ENCODE measurements at places on chromosomes 5 and 9. TPM values are rescaled to one million over a fixed set of nuclear protein-coding genes. Genes with fewer than 3 reads are reported as not detected.
A peak's percentile ranks its signal among the peaks of the same experiment; 100 is the strongest.

GRCh38 chr5:33300209-33300742 lies 140.5 kb upstream of the TARS1 start:
- no peak for DNase-seq

DNA sequence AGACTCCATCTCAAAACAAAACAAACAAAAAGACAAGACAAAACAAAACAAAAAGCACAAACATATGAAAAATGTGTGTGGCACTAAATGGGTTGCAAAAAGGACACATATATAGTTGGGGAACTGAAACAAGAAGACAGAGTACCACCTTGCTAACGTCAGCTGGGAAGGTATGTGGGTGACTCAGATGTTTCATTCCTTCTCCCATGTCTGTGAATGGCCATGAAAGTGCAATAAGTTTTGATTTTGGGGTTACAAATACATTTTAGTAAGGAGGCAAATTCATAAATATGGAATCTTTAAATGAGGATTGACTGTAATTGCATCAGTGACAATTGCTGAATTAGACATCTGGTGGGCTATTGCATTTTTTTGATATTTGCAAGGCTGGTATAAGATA lies 81.6 kb upstream of the KLF4 start:
- DNase-seq, result peak; percentile 18

UAP1L1 gene
- 12.9 TPM for total RNA-seq

GRCh38 chr5:17088051-17088450 lies 129.4 kb upstream of the BASP1 start:
- DNase-seq, result no peak

DNA sequence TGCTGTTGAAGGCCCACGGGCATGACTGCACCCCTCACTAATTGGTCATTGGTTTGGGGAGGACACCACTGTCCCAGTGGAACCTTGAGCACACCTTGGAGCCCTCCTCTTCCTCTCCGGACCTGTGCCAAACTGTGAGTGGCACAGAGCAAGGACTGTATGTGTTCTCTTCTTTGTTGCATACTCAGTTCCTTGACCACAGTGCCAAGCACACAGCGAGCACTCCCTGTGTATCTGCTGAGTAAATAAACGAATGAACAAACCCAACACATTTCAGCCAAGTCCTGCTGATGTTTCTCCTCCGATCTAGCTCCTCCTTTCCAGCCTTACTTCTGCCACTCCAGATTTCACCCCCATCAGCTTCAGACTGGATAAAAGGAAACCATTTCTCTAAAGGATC lies 2.7 kb upstream of the TRIM52 start:
- DNase-seq, result no peak

SLC1A3 gene
- total RNA-seq, result 17.0 TPM

GRCh38 chr5:129477532-129477931 lies 17.4 kb downstream of the ADAMTS19 start:
- DNase-seq, result no peak

- DNase-seq, result no peak
Measured at GRCh38 chr9:134272302-134273023, 53.8 kb upstream of the RXRA start.

GRCh38 chr9:121672986-121673385 lies 21.6 kb downstream of the DAB2IP start:
- no peak for DNase-seq

- no peak for DNase-seq
Measured at GRCh38 chr5:31861601-31862000, 222.7 kb downstream of the PDZD2 start.

C9orf43 gene
- 1.1 TPM for total RNA-seq

SH3GL2 gene
- total RNA-seq, result 10.0 TPM

RNF14 gene
- 78.2 TPM for total RNA-seq

DNA sequence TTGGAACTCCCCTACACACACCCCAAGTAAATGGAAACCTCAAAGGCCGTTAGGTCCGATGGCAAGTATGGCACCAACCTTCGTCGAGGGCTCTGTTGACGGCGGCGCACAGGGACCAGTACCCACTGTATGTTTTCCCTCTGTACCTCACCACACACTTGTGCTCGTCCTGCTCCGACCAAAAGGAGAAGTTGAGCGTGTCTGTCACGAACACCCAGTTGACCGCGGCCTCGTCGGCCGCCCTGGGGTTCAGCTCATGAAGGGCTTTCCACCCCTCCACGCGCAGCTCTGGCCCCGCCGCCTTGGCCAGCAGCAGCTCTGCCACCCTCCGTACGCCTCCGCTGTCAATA lies 24.0 kb downstream of the HNRNPK start:
- DNase-seq, result no peak

- no peak for DNase-seq
Measured at GRCh38 chr9:97362777-97363545, 48.9 kb upstream of the TDRD7 start.

- DNase-seq, result peak; percentile 83
Measured at GRCh38 chr5:110899566-110900412, 161.0 kb downstream of the SLC25A46 start.

PCDH12 gene
- total RNA-seq, result not detected

DNA sequence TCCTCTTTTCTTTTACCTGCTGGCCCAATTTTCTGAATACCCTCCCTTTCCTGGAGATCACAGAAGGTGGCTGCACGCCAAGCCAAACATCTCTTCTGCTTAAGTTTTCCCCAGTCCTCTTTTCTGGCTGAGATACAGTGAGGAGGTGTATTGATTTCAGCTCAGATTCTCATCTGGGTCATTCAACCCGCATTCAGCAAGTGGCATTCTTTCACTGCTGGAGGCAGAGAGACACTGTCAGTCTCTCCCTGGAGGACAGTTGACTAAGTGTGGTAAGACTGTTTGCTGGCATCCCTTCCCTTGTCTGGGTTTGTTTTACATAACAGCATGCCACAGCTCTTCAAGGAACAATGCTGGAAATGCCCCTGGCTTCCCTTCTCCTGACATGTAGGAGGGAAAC lies 60.5 kb downstream of the GABRG2 start:
- DNase-seq, result no peak

GRCh38 chr5:96489532-96489931 lies 56.5 kb upstream of the PCSK1 start:
- DNase-seq, result no peak

DNA sequence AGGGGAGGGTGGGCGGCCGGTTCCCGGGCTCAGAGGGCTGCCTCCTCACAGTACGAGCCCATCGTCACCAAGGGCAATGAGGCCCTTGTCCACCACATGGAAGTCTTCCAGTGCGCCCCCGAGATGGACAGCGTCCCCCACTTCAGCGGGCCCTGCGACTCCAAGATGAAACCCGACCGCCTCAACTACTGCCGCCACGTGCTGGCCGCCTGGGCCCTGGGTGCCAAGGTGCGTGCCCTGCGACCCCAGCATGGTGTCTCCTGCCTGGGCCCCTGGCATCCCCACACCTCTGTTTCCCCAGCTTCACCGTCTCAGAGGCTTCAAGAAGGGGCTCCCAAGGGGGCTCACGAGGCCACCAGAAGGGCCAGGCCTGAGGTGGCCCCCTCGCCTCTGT lies 7.2 kb downstream of the DBH start:
- no peak for DNase-seq

EPB41L4B gene
- total RNA-seq, result 4.7 TPM

DNA sequence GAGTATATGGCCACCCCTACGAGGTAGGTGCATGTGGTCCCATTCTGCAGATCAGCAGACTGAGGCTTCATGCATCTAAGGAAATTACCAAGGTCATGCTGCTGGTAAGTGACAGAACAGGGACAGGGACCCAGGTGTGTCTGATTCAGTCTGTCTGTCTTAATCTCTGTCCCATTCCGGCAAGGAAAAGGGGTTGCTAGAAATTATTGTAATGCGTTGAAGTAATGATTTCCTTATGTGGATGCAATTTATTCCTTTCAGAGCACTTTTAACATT lies 76.8 kb downstream of the AMBP start:
- DNase-seq, result no peak

Data from M059J (cell line).